ENCODE measurements at places on chromosomes 11 and 22. TPM values are rescaled to one million over a fixed set of nuclear protein-coding genes. Genes with fewer than 3 reads are reported as not detected.
A peak's percentile ranks its signal among the peaks of the same experiment; 100 is the strongest.

- no peak for DNase-seq
- H3K4me3 ChIP-seq = no peak overlapping the region
- H3K27ac ChIP-seq = no peak overlapping the region
- H3K27me3 ChIP-seq = no peaks in the 10 kb centered on the region
- H3K36me3 ChIP-seq = no peaks in the 10 kb centered on the region
- no peaks in the 10 kb centered on the region for H3K4me1 ChIP-seq
Measured at GRCh38 chr11:79007771-79008402, 432.9 kb downstream of the TENM4 start.

DNA sequence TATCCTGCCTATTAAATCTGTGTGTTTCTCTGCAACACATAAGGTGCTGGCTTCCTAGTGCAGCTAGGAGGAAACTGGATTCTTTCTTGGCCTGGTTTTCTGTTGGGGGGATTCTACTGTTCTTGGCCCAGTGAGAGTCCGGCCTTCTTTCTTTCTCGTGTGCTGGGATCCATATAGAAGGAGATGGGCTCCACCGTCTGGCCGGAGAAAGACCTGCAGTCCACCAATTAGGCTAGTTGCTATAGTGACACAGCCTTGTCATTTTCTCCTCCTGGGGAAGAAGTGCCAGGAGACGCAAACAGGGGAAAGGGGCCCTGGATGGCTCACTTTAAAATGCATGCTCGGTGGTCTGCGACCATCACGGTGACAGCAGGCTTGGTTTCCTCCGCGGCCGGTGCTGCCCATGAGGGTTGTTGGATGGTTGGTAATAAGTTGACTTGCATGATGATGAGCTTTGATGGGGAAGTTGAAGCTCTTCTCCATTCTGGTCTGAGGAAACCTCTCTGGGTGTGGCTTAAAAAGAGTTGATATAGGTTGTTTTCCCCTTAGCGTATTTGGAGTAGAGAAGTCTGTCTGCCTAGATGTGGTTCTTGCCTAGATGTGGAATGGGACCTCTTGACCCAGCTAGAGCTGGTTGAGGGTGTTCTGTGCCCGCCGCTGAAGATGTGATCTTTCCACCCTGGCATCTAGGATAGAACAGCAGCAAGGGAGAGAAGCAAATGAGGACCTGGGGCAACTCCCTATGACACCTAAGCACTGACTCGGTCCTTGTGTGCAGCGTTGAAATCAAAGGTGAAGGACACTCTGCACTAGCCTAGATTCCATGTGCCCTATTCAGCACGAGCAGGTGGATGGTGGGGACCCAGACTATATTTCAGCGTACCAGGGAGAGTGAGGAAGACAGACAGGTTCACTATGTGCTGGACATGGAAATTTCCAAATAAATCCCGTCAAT lies 1335.0 kb downstream of the BRD1 start:
- H3K4me3 ChIP-seq = no peak overlapping the region
- H3K27me3 ChIP-seq = peaks cover 62% of the 10 kb centered on the region
- H3K4me1 ChIP-seq = no peaks in the 10 kb centered on the region

DNA sequence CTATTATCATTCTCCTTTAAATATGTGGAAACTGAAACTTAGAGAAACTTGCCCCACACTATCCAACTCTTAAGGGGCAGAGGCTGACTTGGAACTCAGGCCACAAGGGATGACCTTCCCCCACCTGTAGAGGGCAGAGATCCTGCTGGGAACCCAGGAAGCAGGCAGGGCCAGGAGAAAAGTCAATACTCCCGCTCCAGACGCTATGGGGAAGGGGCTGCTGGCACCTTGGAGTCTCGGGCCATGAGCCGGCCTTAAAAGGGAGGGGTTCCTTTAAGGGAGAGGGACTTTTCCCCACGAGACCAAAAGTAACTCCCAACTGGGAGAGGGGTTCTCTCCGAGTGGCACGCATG lies 620 bp upstream of the ANO5 start:
- DNase-seq = no peak
- peaks cover 8% of the 10 kb centered on the region for H3K27me3 ChIP-seq
- peak overlapping the region; percentile 62 for H3K4me3 ChIP-seq
- no peak overlapping the region for H3K27ac ChIP-seq
- no peaks in the 10 kb centered on the region for H3K36me3 ChIP-seq
- H3K4me1 ChIP-seq = peaks cover 6% of the 10 kb centered on the region

DNA sequence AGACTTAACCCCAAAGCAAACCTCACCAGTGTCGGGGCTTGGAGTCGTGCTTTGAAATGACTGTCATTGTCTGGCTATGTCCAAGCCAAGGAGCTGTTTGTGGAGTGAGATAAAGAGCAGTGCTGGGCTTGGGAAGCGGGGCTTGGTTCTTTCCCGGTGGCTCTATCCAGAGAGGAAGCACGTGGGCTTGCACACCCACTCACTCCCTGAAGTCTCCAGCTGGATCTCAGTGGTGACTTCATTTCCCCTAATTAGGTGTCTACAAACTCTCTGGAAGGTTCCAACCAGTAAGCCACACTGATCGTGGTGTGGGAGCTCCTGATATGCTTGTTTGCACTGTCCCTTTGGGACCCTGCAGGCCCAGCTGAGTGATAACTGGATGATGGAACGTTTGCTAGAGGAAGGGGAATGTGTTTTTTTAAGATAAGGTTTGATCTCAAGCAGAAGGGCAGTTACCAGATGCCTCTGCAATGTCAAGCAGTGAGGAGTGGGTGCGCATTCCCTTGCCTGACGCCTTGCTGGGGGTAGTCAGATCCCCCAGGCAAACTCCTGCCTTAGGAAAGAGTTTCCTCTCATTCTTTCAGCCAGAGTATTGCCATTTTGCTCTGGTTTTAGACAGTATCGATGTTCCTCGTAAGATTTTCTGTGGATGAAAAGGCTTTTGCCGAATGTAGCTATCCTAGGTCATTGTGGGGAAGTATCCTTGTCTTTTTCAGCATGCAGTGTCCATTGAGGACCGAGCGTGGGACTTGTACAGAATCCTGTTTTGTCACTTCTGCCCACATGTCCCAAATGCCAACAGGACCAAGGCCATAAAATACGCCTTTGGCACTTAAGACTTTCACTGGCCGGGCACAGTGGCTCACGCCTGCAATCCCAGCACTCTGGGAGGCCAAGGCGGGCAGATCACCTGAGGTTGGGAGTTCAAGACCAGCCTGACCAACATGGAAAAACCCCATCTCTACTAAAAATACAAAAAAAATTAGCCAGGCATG lies 90.9 kb downstream of the MICAL2 start:
- H3K27ac ChIP-seq = peak overlapping the region; percentile 29
- no peak for DNase-seq
- no peaks in the 10 kb centered on the region for H3K27me3 ChIP-seq
- no peaks in the 10 kb centered on the region for H3K4me1 ChIP-seq

- DNase-seq = peak; percentile 24
- H3K4me3 ChIP-seq = no peak overlapping the region
- no peaks in the 10 kb centered on the region for H3K36me3 ChIP-seq
- no peaks in the 10 kb centered on the region for H3K4me1 ChIP-seq
- H3K27me3 ChIP-seq = no peaks in the 10 kb centered on the region
- no peak overlapping the region for H3K27ac ChIP-seq
Measured at GRCh38 chr11:34313099-34313517, 44.7 kb downstream of the ABTB2 start.

- H3K27ac ChIP-seq = no peak within 1 kb of the TSS
- no peaks in the 10 kb centered on the region for H3K27me3 ChIP-seq
- no peaks in the 10 kb centered on the region for H3K4me1 ChIP-seq
- H3K36me3 ChIP-seq = no peaks in the 10 kb centered on the region
- H3K4me3 ChIP-seq = peak within 1 kb of the TSS; percentile 87
- no peak for DNase-seq
Measured at GRCh38 chr22:29205594-29206371, at the start of gene EMID1. TSS of gene EMID1 (plus strand) at chr22:29205896. CDS start at chr22:29206039, 143 bp downstream.

DNA sequence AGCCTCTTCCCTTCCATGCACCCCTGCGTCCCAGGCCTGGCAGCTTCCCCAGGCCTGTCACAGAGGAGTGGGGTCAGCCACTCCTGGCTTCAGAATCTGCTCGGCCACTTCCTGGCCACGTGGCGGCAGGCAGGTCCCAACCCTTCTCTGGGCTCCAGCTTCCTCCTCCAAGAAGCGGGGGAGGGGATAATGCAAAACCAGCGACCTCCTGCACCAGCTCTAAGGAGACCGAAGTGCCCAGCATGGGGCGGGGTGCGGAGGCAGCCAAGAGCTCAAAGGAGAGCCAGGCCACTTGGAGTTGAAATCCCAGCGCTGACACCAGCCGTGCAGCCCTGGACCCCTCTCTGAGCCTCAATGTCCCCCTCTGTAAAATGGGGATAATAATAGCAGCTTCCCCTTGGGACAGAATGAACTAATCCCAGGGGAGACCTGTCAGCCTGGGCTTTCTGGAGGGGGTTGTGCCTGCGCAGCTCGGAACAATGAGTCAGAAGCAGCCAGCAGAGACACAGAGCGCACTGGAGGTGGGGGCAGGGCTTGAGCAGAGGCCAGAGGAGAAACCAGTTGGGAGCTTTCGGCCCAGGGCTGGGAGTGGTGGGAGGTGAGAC lies 22.8 kb upstream of the PICK1 start:
- H3K27me3 ChIP-seq = no peaks in the 10 kb centered on the region
- H3K4me3 ChIP-seq = peak overlapping the region; percentile 35
- DNase-seq = peak; percentile 74
- H3K27ac ChIP-seq = peak overlapping the region; percentile 96
- peaks cover 20% of the 10 kb centered on the region for H3K4me1 ChIP-seq

DNA sequence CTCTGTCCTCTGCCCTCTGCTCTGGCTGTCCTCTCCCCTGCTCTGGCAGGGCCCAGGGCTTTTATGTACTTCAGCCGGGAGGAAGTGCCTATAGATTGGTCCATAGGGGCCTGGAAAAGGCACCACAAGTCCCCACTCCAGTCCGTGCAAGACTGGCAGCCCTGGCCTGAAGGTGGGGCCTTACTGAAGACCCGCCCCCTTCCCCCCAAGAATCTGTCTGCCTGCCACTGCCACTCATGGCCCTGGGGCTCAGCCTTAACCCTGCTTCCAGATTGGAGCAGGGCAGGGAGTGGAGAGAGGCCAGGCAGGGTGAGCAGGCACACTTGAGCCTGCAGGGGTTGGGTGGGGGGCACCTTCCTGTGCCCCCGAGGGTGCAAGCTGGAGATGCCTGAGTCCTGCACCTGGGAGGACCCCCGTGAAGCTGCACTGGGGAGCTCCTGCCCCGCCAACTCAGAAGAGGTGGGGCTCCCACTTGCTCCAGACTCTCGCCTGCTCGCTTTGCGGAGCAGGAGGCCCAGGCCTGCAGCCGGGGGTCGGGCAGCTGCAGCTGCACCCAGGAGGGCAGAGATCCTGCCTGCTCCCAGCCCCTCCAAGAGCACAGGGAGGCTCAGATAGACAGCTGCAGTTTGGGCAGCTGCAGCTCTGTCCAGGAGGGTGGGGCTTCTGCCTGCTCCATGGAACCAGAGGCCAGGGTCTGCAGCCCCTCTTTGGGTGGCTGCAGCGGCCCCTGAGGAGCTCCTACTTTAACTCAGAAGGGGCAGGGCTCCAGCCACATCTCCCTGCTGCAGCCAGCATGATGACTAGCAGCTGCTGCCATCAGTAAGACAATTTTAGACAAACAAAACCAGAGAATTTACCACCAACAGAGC lies 51.0 kb upstream of the SC5D start:
- no peaks in the 10 kb centered on the region for H3K27me3 ChIP-seq
- no peak for DNase-seq
- H3K36me3 ChIP-seq = no peaks in the 10 kb centered on the region
- no peaks in the 10 kb centered on the region for H3K4me1 ChIP-seq

- H3K27ac ChIP-seq = peak overlapping the region; percentile 48
- H3K36me3 ChIP-seq = no peaks in the 10 kb centered on the region
- H3K27me3 ChIP-seq = no peaks in the 10 kb centered on the region
- DNase-seq = no peak
- no peak overlapping the region for H3K4me3 ChIP-seq
Measured at GRCh38 chr22:39277142-39277607, 32.4 kb upstream of the PDGFB start.

DNA sequence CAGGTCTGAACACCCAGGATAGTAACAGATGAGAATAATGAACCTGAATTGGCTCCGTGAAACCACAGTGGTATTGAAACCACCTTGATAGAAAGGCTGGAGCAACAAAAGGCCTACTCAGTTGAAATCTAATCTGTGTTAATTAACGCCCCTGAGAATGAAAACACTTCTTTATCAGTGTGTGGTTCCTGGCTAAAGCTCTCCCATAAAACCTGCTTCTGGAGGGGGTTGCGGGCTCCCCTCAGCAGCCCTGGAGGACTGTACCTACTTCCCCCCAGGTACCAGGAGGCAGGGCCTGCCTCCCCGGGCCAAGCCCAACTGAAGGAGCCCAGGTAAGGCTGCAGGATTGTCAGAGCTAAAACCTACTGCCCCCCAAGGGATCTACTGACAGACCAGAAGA lies 54.6 kb downstream of the PLEKHA7 start:
- no peaks in the 10 kb centered on the region for H3K27me3 ChIP-seq
- no peak overlapping the region for H3K4me3 ChIP-seq
- H3K4me1 ChIP-seq = no peaks in the 10 kb centered on the region
- DNase-seq = no peak
- peak overlapping the region; percentile 34 for H3K27ac ChIP-seq

DNA sequence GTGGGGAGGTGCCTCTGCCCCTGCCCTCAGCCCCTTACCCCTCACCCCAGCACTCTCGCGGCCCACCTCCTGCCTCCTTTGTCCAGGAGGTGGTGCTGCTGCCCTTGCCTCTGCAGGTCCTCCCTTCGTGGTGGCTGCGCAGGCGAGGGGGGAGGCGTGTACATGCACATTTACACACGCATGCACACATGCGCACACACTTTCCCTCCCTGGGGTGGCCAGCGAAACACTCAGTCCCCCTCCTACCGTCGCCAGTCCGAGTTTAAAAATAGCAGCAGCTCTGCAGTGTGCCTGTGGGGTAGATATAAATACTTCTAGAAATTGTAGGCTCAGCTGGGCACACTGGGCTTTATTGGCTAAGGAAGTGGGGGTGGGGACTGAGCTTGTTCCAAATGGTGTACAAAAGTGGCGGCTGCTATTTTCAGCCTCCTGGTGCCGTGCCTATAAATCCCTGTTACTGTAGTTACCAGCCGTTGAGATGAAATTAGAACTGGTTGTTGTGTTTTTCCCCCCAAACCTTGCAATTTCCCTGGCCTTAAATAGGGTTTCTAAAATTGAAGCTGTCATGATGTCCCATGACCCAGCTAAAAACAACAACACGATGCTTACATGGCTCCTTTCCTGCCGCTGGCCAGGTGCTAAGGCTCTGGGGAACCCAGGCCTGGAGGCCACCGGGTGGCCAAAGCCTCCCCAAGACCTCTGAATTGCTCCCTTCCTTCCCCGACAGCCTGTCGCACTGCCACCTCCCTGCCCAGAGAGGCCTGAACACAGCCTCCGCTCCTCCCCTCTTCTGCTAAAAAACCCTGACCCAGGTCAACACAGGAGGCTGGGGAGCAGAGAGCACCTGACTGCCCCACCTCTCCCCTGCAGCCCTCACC lies 12.4 kb downstream of the PICK1 start:
- no peak overlapping the region for H3K27ac ChIP-seq
- no peaks in the 10 kb centered on the region for H3K4me1 ChIP-seq
- no peaks in the 10 kb centered on the region for H3K27me3 ChIP-seq
- no peak overlapping the region for H3K4me3 ChIP-seq
- peaks cover 18% of the 10 kb centered on the region for H3K36me3 ChIP-seq
- DNase-seq = no peak

The OR5AK2 gene
- not detected for total RNA-seq

The SLC22A8 gene
- total RNA-seq = not detected

The CSKMT gene
- 5.4 TPM for total RNA-seq

The C11orf16 gene
- total RNA-seq = not detected

Measured in breast epithelium (tissue), 4 donors.